ENCODE measurements at places on chromosomes 16 and 17.

GRCh38 chr16:9906218-9906617 is 276.0 kb downstream of the GRIN2A start:
- no peak for DNase-seq

DNA sequence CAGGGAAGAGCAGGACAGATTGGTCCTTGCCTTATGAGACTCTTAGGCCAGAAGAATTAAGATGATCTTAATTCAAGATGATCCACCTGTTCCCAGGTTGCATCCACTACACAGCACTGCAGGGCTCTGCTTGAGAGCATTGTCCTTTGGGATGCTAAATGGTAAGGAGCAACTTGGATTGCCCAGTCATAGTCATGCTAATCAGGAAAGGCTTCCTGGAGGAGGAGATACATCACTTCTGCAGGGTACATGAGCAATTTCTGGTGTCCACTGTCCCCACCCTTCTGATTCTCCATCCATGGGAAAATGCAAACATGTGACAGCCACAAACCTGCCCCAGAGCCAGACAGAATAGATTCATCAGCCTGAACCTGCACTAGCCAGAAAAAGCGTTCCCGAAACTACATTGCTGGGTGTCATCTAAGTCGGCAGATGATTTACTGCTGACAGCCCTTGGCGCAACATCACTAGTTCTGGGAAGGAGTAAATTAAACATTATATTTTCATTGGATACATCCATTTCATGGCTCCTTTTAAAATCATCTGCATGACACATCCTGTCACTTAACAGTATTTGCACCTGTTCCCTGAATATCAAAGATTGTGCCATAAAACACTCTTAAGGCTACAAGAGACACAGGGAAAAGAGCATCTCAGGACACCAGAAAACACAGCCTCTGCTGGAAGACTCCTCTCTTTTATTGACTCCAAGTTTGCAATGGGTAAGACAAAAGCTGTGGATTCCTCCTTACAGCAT is 282.2 kb downstream of the MAF start:
- no peak for DNase-seq

GRCh38 chr17:1915889-1916288 is 86.1 kb downstream of the RPA1 start:
- DNase-seq = no peak

DNA sequence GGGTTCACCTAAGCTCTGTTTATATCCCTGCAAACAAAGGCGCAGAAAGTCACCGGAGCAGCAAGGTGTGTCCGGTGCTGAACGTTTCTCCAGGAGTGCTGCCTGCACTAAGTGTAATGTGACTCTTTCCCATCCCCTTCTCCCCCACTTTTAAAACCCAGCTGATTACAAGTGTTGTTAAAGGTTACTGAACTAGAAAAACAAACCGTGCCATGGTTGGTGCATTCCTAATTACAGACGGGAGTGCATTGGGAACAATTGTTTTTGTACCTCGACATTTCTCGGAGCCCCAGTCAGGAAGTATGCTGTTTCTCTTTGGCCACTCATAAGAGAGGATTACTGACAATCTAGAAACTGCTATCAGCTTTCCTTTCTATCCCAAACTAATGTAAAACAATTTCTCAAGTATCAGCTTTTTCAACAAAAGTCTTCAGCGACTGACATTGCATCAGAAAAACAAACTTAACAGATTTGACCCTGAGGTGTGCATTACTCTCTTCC is 441.0 kb upstream of the SALL1 start:
- DNase-seq = no peak

DNA sequence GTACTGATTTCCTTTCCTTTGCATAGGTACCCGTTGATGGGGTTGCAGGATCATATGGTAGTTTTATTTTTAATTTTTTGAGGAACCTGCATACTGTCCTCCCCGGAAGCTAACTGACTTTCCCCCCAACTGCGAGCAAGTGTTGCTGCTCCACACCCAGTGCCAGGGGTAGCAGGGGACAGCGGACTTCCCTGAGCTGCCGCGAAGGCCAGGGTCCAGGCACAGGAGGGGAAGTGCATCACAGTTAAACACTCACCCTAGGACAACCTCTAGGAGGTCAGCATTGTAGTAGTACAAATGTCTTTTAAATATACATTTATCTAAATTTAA is 201.7 kb downstream of the NPIPB11 start:
- peak; percentile 8 for DNase-seq

DNA sequence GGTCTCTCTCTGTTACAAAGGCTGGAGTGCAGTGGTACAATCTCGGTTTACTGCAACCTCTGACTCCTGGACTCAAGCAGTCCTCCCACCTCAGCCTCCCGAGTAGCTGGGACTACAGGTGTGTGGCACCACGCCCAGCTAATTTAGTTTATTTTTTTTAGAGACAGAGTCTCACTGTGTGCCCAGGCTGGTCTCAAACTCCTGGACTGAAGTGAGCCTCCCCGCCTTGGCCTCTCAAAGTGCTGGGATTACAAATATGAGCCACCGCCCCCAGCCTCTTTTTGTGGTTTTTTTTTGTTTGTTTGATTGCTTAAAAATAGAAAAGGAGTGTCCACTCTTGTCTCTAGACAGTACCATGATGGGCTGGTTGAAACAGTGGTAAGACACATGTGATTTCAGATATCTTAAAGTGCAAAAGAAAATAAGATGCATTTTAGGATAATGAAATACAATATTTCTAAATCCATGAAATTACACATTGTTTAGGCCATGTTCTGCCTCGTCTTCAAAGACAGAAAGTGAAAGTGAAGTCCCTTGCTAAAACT is 27.4 kb downstream of the KIAA0513 start:
- DNase-seq = no peak

DNA sequence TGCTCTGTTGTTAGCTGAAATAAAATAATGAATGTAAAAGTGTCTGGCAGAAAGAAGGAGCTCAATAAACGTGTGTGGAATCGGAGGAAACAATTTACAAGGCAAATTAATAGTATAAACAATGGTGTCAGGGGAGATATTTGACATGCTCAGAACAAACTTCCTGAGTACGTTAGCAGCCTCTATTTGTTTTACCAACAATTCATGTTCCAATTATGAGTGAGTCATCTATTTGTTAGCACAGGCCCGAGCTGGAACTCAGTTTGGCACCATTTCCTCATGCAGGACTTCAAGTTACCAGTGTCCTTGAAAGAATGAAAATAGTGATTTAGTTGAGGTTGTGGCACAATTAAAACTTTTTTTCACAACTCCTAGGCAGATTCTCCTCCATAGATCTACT is 9.1 kb downstream of the ASIC2 start:
- DNase-seq = no peak

DNA sequence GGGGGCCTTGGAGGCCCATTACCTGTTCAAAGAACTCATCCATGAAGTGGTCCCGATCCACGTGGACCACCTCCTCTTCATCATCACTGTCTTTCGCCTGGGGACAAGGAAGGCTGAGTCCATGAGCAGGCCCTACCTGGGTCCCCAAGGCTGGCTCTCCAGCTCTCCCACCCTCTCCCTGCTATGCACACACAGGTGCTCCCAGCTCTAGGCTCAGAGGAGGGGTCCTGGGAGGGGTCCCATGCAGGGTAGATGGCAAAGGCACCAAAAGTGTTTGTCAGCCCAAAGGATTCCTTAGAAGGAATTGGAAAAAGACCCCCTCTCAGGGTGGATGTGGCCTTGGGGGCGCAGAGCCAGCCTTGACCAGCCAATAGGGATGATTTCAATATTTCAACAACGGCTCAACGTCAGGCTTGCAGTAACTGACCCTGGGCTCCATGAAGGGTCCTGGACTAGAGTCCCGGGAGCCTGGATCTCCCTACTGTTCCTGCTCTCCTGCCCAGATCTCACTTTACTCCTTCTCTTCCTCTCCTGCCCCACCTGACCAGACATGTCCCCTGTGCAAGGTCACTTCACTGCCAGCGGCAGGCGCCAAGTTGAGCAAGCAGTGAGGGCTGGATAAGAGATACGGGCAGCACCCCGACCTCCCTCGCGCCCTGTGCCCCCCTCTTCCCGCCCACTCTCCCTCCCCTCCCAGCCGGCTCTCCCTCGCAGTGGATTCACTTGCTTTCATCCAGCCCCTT is 8.8 kb downstream of the STX1B start:
- no peak for DNase-seq
